Mesendoderm (in vitro differentiated cells): ENCODE measurements at places on chromosomes 7 and 10.

- no peaks in the 10 kb centered on the region for H3K4me1 ChIP-seq
- no peak overlapping the region for H3K27ac ChIP-seq
- DNase-seq = no peak
- H3K4me3 ChIP-seq = no peak overlapping the region
- H3K36me3 ChIP-seq = no peaks in the 10 kb centered on the region
These were observed 12.8 kb downstream of the CACNA2D1 start for GRCh38 chr7:82430500-82431465.

- DNase-seq = no peak
- no peak overlapping the region for H3K4me3 ChIP-seq
- no peaks in the 10 kb centered on the region for H3K27me3 ChIP-seq
- no peaks in the 10 kb centered on the region for H3K36me3 ChIP-seq
- no peaks in the 10 kb centered on the region for H3K4me1 ChIP-seq
These were observed 157.0 kb downstream of the ARID5B start for GRCh38 chr10:62058476-62058875.

DNA sequence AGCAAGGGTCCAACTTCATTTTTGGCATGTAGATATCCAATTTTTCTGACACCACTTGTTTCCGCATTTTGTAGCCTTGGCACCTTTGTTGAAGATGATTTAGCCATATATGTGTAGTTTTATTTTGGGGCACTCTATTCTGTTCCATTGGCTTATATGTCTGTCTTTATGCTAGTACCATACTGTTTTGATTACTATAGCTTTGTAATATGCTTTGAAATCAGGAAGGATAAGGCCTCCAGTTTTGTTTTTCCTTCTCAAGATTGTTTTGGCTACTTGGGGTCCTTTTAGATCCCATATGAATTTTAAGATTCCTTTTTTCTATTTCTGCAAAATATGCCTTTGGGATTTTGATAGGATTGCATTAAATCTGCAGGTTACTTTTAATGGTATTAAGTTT, 9.5 kb upstream of the BTBD16 start:
- DNase-seq = no peak
- no peaks in the 10 kb centered on the region for H3K4me1 ChIP-seq
- no peak overlapping the region for H3K4me3 ChIP-seq
- no peak overlapping the region for H3K27ac ChIP-seq

DNA sequence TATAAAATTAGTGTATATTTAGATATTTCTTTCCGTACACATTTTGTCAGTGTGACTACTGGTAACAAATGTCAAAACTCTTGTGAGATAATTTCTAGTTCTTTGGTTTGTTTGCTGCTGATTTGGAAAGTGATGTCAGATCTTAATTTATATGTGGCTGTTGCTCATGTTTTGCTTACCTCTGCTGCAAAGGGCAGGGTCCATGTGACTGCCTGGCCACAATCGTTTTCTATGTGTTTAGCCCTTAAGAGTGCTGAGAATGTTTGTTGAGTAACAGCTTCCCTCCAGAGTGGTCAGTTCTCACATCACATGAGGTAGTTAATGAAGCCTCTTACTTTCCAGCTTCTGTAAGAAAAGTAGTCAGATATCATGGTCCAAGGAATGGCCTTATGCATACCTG, 4.2 kb downstream of the NRBF2 start:
- no peaks in the 10 kb centered on the region for H3K27me3 ChIP-seq
- no peak for DNase-seq
- H3K27ac ChIP-seq = no peak overlapping the region

GRCh38 chr10:72727130-72727529, 35.2 kb downstream of the MCU start:
- no peaks in the 10 kb centered on the region for H3K27me3 ChIP-seq
- peak; percentile 39 for DNase-seq
- no peak overlapping the region for H3K4me3 ChIP-seq
- H3K4me1 ChIP-seq = peaks cover 3% of the 10 kb centered on the region
- no peak overlapping the region for H3K27ac ChIP-seq
